Activated T-cell treated with anti-CD3 and anti-CD28 coated beads for 48 hours (primary cell): ENCODE measurements at places on chromosomes 1 and 21.

DNA sequence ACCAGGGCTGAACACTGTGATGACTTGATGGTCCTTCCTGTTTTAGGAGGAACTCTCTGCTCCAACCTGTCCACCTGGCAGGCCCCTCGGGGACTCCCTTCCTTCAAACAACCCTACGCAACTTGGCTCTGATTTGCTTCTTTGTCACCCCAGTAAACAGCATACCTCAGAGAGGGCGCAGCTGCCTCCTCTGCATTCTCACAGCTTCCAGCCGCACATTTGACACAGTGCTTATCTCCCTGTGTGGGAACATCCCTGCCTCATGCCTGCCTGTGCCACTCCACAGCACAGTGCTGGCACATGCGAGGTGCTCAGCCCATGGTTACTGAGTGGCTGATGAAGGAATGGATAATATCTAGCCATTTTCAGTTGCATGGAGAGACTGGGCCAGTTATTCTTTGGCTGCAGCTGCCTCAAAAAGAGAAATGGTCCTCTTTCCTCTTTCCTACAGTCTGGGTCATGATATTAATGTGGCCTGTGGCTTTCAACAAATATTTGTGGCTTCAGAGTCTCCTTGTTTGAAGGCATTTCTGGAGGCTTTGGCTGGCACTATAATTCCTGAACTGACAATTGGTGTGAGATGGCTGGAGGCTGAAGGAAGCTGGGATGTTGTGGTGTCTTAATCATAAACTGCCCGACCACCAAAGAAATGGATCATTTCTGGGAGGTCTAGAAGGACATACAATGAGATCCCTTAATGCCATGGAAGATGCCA is 77.9 kb downstream of the TENT5C start:
- no peak for DNase-seq

DNA sequence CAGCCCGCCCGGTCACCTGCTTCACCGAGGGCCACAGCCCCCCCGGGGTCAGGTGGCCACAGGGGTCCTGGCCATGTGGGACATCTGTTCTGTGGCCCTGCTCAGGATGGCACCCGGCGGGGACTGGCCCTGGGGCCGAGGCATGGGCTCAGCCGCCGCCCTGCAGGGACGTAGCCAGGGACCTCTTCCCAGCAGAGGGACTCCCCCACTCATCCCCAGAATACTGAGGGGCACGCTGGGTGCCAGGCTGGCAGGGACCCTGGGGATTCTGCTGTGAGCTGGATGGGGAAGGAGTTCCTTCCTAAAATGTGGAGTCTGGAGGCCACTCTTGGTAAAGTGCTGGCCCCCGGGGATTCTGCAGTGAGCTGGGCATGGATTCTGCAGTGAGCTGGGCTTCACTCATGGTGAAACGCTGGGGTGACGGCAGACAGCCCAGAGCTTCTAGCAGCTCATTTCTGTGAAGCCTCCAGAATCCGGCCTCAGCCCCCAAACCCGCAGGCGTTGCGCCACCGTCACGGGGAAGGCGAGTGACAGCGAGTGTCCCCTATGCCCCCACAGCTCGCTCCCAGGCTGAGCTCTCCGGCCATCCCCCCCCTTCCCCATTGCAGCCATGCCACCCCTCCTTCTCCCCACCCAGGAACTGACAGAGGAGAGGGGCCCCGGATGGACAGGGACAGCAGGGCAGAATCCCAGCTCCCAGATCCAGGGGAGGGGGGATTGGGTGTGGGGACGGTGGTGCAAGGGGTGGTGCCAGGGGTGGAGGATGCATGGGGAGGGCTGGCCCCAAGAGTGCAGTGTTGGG is 1.4 kb downstream of the ITGB2 start:
- no peak for DNase-seq

- DNase-seq = no peak
Observed at GRCh38 chr1:43653339-43653738, 3.4 kb downstream of the KDM4A start.

DNA sequence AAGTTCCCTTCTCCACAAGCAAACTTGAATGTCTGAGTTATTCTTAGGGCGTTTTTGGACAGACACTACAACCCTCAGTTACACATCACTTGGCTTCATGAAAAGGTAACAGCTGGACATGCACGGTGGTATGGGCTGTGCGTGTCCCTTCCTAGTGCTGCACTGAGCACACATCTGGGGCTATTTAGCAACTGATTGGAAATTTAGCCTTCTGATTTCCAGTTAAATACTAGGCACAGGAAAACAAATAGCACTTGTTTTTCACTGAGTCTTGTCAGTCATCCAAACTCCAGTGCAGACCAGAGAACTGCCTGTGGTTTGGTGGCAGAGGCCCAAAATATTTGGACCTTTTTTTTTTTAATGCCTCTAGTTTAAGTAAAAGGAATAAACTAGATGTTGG is 134.7 kb downstream of the TGFBR3 start:
- DNase-seq = no peak
